ENCODE measurements at places on chromosomes 1 and 21.

GRCh38 chr21:27693376-27693775 lies 726.5 kb upstream of the ADAMTS5 start:
- DNase-seq: no peak

DNA sequence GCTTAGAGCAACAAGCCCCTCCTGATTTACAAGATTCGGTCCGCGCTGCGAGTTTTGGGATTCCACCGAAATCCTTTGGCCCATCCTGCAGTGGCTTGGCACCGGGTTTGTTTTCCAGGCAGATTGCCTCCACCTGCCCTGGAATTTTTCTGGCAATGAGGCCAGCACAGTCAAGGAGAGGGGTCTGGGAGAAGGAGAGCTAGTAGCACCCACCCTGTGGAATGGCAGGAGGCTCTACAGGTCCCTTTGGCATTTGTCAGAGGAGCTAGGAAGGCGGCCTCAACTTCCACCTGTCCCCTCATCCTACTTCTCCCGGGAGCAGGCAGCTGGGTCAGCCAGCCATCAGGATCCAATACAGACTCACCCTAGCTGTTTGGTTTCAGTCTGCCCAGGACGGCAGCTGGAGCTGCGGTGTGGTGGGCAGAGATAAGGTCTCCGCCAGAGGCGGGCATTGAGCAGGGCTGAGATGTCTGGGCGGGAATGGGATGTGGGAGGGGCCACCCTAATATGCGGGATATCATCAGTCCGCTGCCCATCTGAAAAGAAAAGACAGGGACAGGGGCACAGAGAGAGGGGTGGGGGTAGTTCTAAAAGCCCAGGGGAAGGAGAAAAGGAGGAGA lies 37.8 kb upstream of the PRELP start:
- DNase-seq: no peak

- DNase-seq: no peak
Observed at GRCh38 chr1:207810606-207811295, 58.9 kb downstream of the CD46 start.

DNA sequence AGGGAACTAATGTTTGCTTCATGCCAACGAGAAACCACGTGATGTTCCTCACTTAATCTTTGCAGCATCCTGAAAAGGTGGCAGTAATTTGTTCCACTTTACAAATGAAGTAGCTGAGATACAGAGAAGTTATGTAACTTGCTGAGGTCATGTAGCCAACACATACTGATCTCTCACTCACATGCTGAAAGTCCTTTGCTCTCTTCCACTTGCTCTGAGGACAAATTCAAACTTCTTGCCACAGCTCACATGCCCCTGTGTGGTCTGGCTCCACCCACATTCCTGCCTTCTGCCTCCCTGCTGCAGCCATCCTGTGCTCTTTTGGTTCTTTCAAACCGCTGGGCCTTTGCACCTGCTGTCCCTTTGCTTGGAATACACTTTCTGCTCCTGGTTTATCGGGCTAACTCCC lies 55.4 kb downstream of the TMCO4 start:
- DNase-seq: no peak

DNA sequence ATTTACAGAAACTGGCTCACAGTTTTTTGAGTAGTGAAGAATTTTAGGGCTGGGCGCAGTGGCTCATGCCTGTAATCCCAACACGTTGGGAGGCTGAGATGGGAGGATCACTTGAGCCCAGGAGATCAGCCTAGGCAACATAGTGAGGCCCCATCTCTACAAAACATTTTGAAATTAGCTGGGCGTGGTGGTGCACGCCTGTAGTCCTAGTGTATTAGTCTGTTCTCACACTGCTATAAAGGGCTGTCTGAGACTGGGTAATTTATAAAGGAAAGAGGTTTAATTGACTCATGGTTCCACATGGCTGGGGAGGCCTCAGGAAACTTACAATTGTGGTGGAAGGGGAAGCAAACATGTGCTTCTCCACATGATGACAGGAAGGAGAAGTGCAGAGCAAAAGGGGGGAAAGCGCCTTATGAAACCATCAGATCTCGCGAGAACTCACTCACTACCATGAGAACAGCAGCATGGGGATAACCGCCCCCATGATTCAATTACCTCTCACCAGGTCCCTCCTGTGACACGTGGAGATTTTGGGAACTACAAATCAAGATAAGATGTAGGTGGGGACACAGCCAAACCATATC lies 24.4 kb upstream of the DYRK1A start:
- no peak for DNase-seq

DNA sequence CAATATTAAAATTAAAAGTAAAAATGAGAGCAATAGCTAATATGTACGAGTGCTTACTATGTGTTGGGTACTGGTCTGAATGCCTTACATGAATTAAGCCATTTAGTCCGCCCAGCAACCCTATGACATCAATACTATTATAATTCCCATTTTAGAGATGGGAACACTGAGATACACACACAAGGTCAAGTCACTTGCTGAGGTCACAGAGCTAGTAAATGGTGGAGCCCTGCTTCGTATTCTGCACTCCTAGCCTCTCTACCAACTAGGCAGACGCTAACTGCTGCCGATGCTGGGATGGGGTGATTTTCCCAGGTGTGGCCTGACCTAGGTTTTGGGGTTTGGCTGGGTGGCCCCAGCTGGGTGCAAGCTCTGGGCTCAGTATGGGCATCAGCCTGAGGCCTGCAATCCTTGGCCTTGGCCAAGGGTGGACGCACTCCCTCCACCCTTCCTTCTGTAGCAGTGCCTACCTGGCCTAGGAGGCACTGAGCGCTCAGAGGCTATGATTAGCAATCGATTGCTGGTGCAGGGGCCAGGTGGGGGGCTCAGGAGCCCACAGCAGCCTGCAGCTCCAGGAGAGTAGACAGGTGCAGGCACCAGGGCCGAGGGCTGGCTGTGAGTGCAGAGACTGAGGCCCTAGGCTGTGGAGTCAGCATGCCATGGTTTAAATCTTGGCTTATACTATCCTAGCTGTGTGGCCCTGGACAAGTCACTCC lies 2.7 kb downstream of the FAM131C start:
- DNase-seq: no peak

- DNase-seq: peak; percentile 62
Observed at GRCh38 chr1:33641104-33641830, 168.8 kb downstream of the ZSCAN20 start.

GRCh38 chr1:244680667-244681066 lies 27.7 kb downstream of the DESI2 start:
- no peak for DNase-seq

DNA sequence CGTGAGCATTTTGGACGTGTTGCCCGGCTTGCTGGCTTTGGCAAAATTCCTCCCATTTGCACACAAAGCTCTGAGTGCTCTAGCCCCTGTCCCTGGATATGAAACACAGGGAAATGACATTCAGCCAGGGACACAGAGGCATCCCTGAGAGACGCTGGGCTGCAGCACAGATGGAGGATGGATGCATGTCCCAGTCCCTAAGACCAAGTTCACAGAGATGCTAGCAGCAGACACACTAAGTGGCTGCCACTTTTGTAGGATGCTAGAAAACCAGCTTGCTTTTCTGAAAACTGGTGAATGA lies 12.5 kb downstream of the ACTRT2 start:
- no peak for DNase-seq

GRCh38 chr1:12620488-12620865 lies 2.5 kb upstream of the DHRS3 start:
- DNase-seq: no peak

- DNase-seq: no peak
Observed at GRCh38 chr1:197062692-197063091, 4.4 kb downstream of the F13B start.

DNA sequence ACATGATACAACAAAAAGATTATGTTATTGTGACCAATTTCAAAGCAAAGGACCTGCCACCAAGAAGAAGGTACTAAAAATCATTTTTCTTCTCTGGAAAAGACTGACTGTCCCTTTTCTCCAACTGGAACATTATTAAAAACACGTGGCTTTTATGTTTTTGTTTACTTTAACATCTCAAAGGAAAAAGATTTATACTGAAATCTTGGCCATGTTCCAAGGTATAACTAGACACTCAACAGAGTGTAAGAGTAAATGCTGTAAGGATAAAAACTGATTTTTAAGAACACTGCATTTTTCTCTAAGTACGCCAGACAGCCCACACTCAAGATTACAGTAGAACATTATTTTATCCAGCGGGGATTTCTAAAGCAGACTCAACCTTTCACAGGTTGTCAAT lies 62.1 kb downstream of the BRWD1 start:
- DNase-seq: no peak

DNA sequence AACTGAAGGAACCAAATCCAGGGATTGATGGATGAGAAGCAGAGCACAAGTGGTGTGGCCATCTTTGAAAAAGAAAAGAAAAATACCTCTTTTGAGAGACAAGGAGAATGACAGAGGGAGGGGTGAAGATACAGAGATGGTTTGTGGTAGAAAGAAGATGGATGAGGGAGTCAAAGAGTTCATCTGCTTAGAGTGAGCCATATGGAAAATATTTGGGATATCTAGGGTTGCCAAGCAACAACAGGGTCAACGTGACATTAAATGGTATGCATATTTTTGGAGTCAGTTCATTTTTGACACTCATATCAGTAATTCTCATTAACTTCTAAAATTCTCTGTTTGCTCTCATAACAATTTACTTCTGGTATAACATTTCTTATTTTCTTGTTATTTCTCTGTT lies 50.7 kb downstream of the MACF1 start:
- DNase-seq: no peak

- peak; percentile 55 for DNase-seq
Observed at GRCh38 chr1:8026976-8027747, 1.1 kb upstream of the ERRFI1 start.

DNA sequence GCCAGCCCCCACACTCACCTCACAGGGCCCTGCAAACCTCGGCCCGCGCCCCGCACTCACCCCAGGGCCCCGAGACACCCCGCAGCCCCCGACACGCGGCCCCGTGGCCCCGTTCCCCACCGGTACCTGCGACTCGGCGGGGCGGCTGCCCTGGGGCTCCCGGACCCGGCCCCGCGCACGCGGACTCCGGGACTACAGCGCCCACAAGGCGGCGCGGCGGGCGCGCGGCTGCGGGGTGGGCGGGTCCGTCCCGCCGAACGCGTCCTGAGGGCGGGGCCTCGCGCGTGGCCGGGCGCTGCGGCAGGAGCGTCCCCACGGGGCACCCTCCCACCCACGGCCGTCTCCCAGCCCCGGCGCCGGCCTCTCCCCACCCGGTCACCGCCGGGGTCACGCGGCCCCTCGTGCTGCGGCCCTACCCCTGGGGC lies at the start of gene SLC19A1:
Gene SLC19A1, minus strand, starts transcription at position 199 of the 425 bp plus-strand sequence. CDS start 4,481 bp downstream, outside the sequence.
- peak; percentile 66 for DNase-seq

DNA sequence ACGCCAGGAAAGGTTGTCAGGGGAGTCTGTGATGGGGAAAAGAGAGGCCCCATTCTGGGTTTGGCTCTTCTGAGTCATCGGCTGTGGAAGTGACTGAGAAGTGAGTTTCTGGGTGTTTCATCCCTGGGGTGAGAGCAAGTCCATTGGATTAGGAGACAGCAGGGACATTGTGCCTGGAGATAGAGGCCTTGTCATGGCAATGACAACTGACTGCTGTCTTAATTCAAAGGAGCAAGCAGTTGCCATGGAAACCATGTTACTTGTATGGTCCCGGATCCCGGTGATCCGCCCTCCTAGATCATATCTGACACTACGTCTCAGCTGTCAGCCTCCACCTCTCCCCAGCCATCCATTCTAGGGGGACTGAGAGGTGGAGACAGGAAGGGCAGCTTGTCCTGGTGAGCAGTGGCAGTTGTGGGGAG lies 34.4 kb downstream of the KIAA0040 start:
- DNase-seq: peak; percentile 30

DNA sequence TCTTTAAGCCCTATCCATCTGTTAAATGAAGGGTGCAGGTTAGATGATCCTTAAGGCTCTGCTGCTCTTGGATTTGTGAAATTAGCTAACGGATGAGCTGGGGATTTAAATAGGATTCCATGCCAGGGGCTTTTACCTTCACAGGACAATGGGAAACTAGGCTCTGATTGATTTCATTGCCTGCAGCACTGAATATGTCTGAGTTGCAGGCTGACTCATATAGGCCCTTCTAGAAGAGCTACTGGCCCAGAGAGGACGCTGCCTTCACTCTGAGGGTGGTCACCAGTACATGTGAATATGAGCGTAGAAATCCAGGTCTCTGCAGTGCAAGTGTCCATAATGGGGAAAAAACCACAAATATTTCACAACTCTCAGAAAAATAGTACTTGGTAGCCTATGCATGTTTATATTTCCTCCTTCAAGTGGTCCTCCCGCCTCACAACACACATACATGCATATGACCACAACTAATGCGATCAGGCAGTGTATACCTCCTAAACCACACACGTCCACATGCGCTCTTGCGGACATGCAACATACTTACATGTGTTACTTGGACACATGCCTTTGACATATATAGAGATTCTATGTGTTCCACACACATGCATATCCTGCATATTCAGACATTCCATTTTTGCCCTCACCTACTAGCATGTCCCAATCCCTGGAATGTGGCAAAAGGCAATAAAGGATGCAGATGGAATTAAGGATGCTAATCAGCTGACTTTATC lies 233.8 kb upstream of the JUN start:
- DNase-seq: no peak

DNA sequence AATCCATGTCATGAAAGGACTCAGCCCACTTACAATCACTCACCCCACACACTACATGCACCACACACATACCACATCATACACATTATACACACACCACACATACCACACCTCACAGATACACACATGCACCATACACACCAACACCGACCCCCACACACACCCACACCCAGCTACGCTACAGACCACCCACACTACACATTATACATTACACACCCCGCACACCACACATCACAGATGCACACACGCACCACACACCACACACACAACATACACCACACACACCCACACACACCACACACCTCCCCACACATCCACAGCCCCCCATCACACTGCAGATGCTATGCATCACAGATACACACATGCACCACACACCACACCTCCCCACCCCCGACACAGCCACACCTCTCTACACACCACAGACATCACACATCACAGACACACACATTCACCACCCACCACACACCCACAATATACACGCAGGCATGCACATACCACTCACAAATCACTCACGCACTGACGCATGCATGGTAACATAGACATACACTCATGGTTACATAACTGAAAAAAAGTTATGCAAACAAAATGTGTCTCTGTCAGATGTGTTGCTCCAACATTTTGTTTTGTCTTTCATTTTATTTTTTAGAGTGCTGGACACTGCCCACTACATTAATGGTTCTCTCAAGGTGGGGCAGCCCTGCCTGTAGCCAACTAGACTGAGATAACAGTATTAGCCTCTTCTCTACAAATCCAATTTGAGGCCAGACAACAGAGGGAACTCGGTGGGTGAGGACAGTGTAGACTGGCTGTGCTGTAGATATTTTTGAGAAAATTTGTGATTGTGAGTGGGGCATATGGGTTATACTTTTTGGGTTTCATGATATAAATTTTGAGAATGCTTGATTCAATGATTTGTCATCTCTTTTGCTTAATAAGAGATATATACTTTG lies 15.2 kb upstream of the PGBD2 start:
- DNase-seq: no peak

DNA sequence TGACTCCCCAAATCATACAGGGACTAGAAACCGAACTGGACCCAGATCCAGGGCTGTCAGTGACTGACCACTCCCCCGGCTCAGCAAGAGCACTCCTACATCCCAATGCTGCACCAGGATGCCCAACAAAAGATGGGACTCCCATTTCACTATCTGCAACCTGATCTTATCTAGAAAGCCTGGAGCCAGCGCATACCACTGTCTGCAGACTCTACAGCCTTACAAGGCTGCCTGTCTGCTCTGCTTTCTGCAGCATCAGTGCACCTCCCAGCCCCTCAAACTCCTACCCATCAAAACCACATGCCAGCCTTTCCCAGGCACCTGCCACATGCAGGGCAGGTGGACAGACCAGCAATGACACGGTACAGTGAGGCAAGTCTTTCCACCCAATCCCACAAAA lies 52.2 kb downstream of the SSBP3 start:
- no peak for DNase-seq

GRCh38 chr1:20652300-20652699 lies 8.9 kb downstream of the DDOST start:
- no peak for DNase-seq
